ENCODE measurements at places on chromosomes 11 and 22. TPM values are rescaled to one million over a fixed set of nuclear protein-coding genes. Genes with fewer than 3 reads are reported as not detected.
A peak's percentile ranks its signal among the peaks of the same experiment; 100 is the strongest.

DNA sequence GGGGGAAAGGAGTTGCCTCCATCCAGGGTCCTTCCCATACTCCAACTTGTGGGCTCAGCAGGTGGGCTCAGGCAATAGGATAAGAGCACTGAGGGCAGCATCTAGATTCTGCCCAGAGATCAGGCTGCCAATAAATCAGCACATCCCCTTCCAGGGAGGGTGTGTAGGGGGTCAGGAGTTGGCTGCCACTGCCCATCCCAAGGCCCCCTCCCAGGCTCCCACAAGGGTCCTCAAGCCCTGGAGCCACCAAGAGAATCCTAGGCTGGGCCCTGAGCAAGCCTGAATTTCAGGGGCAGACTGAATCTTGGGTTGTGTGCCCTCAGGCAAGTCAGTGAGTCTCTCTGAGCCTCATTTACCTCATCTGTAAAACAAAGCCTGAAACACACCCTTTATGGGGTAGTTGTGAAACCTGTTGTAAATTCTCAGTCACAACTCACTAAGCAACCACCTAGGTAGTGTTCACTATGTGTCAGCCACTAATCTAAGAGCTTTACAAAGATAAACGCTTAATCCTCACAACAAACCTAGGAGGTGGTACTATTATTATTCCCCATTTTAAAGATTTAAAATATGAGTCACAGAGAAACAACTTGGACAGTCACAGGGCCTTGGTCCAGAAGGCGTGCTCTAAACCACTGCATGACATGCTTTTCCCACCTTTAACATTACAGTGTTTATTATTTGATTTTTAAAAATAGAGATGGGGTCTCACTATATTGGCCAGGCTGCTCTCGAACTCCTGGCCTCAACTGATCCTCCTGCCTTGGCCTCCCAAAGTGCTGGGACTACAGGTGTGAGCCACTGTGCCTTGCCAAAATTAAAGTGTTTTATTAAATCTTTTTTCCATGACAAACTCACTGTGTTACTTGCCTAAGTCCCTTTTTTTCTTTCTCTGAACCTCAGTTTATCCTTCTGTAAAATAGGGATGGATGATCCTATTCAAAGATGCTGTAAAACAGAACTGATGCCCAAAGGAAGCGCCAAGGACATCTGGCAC lies 36.2 kb downstream of the LMO1 start:
- DNase-seq: peak; percentile 45

GRCh38 chr22:49042066-49042465 lies 785.6 kb downstream of the BRD1 start:
- no peak for DNase-seq

COMMD9 gene
- 130 TPM for total RNA-seq

GRCh38 chr11:131810541-131810940 lies 440.1 kb downstream of the NTM start:
- DNase-seq: no peak

DNA sequence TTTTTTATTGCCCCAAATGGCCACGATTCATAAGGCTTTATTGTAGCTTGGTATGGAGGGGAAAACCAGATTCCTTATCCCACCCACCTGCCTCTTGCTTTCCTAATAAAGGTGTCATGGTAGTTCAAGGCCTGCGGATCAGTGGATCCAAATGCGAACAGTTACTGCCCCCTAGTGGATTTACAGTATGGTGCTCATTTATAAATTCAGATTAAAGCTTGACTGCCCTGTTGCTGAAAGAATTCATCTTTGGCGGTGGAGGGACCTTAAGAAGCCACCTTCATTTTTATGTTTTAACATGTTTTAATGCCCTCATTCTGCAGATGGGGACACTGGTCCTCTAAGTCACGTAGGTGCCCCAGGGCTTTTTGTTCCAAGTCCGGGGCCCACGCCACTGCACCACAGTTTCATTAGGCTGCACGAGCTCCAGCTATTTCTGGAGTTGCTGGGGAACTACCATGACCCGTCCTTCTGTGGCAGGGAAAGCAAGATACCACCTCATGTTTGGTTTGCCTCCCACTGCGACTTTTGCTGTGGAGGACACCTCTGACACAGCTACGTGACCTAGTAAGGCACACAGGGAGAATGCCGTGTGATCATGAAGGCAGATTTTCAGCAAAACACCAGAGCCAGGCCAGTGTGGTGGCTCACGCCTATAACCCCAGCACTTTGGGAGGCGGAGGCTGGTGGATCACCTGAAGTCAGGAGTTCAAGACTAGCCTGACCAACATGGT lies 15.6 kb upstream of the INCENP start:
- no peak for DNase-seq

APOL4 gene
- total RNA-seq: not detected

GRCh38 chr11:38788561-38788960 lies 2190.5 kb upstream of the RAG2 start:
- no peak for DNase-seq

- DNase-seq: peak; percentile 58
Observed at GRCh38 chr11:74319139-74319816, 7.8 kb upstream of the P4HA3 start.

APOBEC3B gene
- total RNA-seq: 4.5 TPM

THY1 gene
- total RNA-seq: 122 TPM

GRCh38 chr11:64000026-64000739 lies 13.9 kb downstream of the OTUB1 start:
- DNase-seq: no peak

- DNase-seq: no peak
Observed at GRCh38 chr22:32652645-32653270, 148.7 kb upstream of the TIMP3 start.

MAP6 gene
- not detected for total RNA-seq

Measured in MG63 (cell line).